ENCODE measurements at places on chromosomes 12 and 14.

- DNase-seq, result no peak
Measured at GRCh38 chr12:46518169-46518568, 145.6 kb upstream of the SLC38A2 start.

DNA sequence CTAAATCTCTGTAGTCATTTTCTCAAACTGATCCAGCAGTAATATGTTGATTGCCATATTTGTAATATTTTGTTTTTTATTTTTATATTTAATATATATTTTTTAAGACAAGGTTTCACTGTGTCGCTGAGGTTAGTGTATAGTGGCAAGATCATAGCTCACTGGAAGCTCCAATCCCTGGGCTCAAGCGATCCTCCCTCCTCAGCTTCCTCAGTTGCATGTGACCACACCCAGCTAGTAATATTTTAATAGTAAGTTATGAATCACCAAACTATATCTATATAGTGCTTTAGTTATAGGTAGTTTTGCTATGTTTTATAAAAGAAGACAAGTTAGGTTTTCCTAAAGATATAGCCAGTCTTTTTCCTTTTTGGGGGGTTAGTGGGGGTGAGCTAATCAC is 22.0 kb upstream of the LRIG3 start:
- no peak for DNase-seq

DNA sequence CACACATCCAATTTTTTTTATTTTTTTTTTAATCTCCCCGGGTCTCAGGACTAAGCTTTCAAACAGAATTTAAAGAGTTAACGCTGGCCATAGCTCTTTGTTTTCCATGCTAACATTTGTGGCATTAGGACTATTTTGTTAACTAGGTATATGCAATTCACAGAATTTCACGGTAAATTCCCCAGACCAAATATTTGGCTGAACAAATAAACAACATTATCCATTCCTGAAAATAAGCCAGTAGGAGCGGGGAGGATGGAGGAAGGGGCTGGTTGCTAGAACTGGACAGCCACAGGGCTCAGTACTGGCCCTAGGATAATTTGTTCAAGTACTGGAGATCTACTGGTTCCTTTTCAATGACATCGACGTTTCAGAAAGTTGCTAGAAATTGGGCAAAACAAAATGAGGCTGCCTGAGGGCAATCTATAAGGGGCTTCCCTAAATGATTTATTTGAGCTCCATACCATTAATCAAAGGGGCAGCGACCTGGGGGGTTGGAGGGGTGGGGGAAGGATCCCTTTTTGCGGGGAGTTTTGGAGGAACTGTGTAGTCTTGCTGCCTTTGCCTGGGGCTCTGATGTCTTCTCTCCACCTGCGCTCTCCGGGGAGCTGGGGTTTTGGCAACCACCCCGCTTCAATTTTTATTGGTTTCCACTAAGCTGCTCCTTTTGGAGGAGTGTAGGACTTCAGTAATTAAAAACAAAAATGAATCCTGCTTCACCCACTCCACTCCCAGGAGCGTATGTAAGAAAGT is 9.0 kb downstream of the BMP4 start:
- no peak for DNase-seq

- no peak for DNase-seq
Measured at GRCh38 chr12:65106948-65107347, 14.2 kb downstream of the WIF1 start.

GRCh38 chr14:44897041-44897844 is 64.5 kb downstream of the KLHL28 start:
- peak; percentile 96 for DNase-seq

- no peak for DNase-seq
Measured at GRCh38 chr12:117750657-117751056, 218.1 kb downstream of the KSR2 start.

DNA sequence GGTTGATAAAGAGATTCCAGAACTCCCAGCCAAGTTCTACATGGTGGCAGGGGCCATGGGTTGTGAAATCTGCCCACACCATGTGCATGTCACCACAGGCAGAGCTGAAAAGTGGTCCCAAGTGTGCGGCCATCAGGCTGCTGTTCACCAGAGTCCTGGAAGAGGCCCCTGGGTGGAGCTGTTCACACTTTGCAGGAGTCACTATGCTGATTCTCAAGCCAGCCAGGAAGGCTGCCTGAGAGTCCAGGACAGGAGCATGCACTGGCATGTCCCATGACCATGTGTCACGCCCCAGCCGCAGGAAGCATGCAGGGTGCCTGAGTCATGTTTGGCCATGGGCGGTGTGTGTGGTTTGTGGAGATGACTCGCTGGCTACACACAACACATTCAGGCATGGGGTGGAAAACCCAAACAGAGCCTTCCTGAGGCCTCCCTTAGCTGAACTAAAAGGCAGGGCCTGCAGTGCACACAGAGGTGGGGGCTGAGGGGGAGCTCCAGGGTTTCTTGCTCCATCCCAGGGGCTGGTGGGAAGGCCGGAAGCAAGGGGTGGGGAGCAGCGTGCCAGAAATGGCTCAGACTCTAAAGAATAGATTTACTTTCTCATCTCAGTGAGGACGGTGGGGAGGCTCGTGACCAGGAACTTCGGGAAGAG is 19.4 kb downstream of the ABCB9 start:
- DNase-seq, result peak; percentile 40

DNA sequence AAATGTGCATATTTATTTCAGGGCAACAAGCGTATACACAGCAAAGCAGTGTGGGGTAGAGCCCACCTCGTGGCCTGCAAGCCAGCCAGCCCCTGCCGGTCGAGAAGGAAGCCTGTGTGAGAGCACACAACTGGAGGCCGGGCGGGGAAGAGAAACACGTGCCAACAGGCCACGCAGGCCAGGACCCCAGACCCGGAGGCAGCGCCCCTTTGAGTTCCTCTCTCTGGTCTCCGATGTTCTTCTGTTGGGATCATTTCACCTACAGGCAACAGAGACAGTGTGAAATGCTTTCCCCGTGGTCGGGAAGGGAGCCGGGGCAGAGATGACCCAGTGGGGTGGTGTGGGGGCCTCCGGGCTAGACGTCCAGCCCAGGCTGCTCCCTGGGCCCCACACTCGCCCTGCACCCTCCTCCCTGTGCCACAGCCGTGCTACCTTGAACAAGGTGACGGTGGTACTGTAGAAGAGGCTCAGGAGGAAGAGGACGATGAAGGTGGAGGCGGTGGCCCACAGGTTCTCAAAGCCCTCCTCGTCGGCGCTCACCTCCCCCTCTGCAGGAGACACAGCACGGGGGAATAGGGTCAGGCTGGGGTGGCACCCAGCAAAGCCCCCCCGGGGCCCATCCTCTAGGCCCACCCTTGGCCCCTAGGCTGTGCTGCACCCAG is 325.5 kb downstream of the TMEM121 start:
- DNase-seq, result peak; percentile 14

DNA sequence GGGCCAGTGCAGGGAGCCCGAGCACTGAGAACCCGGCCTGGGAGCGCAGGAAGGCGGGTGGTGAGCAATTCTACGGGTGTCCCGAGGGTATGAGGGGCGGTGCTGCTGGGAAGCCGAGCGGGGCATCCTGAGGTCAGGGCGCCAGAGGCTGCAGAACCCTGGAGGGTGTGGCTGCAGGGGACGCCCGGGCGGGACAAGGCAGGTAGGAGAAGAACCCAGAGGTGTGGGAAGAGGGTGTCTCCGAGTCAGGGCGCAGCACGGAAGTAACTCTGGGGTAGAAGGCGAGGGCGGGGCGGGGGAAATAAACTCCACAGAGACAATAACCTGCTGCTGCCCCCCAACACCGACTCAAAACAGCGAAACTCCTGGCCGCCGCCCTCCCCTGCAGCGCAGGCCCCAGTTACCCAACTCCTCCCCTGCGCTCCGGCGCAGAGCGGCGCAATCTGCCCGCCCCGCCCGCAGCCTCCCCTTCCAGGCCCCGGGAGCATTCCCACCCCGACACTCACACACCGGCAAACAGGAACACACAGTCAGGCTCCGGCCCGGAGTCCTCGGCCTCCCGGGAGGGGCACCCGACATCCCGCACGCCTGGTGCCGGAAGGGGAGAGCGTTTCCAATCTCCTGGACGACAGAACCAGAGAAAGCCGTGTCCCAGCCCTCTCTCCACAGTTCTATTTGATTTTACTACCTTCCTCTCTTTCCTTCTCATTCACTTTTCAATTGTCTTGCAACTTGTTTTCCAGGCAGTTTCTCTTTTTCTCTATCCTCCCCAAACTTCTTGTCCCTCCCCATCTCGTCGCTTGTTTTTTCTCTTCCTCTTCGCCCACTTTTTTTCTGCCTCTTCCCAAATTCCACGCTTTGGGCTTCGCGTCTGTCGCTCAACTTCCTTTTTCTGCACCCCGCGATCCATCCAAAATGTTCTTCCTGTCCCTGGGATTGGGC is 2.4 kb downstream of the HRK start:
- DNase-seq, result peak; percentile 57

GRCh38 chr14:24013654-24014514 is 25.2 kb downstream of the DHRS4L2 start:
- peak; percentile 78 for DNase-seq

DNA sequence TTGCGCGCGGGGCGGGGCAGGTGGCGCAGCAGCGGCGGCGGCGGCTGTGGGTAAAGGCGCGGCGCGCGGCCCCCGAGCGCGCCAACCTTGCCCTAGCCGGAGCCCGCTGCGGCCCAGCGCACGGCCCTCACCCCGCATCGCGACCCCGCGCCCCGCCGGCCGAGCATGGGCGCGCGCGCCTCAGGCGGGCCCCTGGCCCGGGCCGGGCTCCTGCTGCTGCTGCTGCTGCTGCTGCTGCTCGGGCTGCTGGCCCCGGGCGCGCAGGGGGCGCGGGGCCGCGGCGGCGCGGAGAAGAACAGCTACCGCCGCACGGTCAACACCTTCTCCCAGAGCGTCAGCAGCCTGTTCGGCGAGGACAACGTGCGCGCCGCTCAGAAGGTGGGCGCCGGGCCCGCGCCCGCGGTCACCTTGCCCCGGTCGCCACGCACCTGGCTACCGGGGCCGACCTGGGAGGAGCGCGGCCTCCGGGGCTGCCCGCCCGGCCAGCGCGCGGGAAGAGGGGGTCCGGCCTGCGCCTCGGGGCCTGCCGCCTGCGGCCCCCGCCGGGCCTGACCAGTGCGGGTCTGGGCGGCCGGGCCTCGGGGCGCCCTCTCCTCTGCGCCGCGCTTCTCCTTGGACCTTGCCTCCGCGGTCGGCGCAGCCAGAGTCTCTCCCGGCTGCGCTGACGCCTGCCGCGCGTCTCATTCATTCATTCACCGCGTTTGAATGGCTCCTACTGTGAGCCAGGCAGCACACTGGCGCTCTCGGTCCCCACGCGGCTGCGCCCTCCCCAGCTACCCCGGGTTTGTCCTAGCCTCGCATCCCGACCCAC is at the start of gene BRI3BP:
Gene BRI3BP, plus strand, starts transcription at position 20 of the 811 bp plus-strand sequence. Its CDS starts 146 bp downstream, at position 166.
- DNase-seq, result peak; percentile 92

GRCh38 chr14:106051796-106052195 is 525.4 kb downstream of the TMEM121 start:
- DNase-seq, result no peak

- DNase-seq, result no peak
Measured at GRCh38 chr14:104639471-104639870, 34.9 kb upstream of the TMEM179 start.

DNA sequence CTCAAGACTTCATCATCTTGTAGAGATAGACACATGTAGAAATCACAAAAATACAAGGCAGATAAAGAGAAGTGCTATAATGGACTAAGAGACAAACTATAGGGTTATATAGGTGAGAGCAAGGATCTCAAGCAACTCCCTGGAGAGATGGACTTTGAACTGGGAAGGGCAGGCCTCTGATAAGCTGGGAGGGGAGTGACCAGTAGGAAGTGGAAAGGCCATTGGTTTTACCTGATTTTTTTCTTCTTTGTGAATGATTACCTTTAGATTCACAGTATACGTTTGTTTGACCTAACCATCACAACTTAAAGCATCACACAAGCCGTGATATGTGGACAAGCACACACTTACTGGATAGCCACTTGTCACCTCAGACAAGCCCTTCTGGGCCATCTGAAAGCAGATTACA is 5.2 kb upstream of the TEP1 start:
- no peak for DNase-seq

GRCh38 chr12:51954561-51955361 is 3.3 kb downstream of the ACVR1B start:
- no peak for DNase-seq

DNA sequence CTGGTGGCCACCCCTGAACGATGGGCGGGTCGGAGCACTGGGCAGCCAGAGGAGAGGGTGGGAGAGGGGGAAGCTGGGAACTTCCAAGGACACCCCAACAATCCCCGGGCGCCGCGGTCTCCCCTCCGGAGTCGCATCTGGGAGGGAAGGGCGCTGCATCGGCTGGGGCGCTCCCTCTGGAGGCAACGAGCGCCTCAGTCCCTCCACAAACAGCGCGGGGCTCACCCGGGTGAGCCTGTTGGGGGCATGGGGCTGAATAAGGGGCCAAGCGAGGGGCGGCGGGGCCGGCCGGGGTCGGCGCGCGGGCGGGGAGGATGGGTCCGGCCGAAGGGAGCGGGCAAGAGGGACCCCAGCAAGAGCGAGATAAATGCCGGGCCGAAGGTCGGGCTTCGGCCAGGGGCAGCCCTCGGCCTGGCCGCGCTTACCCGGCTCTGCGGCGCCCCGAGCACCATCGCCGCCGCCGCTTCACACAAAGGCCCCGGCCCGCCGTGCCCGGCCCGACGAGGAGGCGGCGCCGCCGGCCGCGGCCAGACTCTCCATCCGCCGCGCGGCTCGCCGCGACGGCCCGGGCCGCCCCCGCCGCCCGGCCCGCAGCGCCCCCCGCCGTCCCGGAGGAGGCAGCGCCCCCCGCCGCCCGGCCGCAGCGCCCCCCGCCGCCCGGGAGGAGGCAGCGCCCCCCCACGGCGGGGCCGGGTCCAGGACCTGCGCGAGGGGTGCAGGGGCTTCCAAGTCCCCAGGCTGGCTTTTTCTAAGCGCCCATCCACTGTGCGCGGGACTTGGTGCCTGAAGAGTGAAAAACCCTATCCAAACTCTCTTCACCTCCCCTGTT is at the start of gene ZBTB39:
Gene ZBTB39, minus strand, starts transcription at position 567 of the 829 bp plus-strand sequence. CDS start 1,629 bp downstream, outside the sequence.
- peak; percentile 99 for DNase-seq

- DNase-seq, result no peak
Measured at GRCh38 chr14:29897181-29897580, 30.5 kb downstream of the PRKD1 start.

DNA sequence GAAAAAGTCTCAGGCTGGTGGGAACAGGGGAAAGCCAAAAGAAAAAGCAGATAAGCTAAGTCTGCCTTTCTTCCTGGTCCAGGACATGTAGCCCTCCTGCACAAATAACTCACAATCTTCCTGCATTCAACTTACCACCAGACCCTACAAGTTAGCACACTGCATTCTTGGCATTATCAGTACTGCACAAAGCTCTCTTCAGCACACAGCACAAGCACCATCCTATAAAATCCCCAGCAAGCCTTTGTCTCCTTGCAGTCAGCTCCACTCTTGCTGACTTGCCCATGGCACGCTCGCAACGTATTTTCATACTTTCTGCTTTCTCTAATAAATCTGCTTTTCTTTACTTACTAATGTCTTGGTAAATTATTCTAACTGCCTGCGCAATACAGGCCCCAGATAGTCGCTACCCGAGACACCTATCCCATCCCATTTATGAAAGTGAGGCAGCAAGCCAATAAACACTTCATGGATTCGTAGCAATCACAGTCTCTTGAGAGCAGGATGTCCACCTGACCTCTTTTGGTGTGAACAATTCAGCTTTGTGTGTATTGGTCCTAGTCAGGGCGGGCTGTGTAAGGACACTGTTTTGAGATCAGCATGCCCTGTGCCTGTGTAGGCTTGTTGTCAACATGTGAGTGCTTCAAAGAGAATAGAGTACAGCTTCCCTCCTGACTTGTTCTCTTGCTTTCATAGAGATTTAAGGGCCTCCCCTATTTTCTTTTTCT is 49.0 kb downstream of the TMEM117 start:
- DNase-seq, result no peak
